GM23338 (cell line): ENCODE measurements at places on chromosomes 1 and 21. TPM values are rescaled to one million over a fixed set of nuclear protein-coding genes. Genes with fewer than 3 reads are reported as not detected.

COA7 gene
- total RNA-seq: 27.5 and 33.5 TPM in 2 replicates

CCDC17 gene
- 1.0 and 2.2 TPM in 2 replicates for total RNA-seq

MPZ gene
- total RNA-seq: 1.6 and 1.9 TPM in 2 replicates

DNA sequence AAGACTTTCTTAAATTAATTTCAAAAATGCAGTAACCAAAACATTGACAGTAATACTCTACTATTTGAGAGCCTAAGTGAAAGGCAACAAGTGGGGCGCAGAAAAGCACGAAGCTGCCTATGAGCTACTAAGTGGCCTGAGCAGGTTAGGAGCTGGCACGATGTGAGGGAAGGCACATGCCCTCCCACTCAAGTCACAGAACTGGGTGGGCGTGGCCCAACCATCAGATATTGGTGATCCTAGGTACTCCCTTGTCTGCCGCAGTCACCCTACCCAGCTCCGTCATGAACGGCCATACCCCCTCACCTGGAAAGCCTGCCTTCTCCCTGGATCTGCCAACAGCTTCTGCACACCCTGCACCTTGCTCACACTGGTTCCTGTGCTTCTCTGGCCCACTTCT, 40.8 kb downstream of the SSBP3 start:
- no peak for DNase-seq
- peaks cover 82% of the 10 kb centered on the region for H3K4me1 ChIP-seq
- H3K27me3 ChIP-seq: no peaks in the 10 kb centered on the region
- no peaks in the 10 kb centered on the region for H3K36me3 ChIP-seq
- peak overlapping the region; percentile 62; the same call in 1 of the 2 replicates for H3K27ac ChIP-seq

DNA sequence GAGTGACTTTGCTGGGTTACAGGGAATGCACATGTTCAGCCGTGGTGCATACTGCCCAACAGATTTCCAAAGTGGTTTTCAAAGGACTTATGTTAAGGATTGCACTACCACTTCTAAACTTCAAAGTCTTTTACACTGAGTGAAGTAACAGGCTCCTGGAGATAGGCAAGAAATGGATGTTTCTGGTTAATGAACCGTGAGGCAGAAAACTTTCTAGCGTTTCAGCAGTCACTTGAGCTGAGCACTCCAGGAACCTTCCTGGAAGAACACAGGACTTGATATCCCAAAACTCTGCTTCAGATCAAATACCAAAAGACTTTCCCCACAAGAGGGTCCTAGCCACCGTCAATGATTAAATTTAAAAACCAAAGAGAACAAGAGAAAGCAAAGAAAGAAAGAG, 74.3 kb upstream of the ATP1A1 start:
- H3K4me1 ChIP-seq: no peaks in the 10 kb centered on the region
- DNase-seq: no peak
- no peak overlapping the region for H3K27ac ChIP-seq
- no peak overlapping the region for H3K4me3 ChIP-seq
- no peaks in the 10 kb centered on the region for H3K36me3 ChIP-seq

GRCh38 chr1:194300776-194301175, 1114.4 kb upstream of the B3GALT2 start:
- no peak for DNase-seq
- H3K27me3 ChIP-seq: no peaks in the 10 kb centered on the region
- H3K36me3 ChIP-seq: no peaks in the 10 kb centered on the region
- no peak overlapping the region for H3K27ac ChIP-seq
- no peak overlapping the region for H3K4me3 ChIP-seq

DNA sequence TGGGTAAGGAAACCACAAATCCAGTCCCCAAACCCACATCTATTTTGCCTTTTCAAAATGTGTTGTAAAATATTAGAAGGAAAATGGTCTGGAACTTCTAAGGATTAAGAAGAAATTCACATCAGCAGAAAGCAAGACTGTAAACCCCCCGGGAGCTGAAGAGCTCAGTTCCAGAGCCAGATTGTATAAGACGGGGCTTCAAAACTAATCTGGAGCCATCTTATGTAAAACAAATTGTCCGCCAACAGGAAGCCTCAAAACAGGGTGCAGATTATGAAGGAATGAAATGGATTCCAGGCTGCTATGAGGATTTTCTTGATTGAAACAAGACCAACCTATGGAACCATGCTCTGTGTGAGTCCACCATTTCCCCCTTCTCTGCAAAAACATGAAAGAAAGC, 25.1 kb upstream of the HUNK start:
- H3K27me3 ChIP-seq: no peaks in the 10 kb centered on the region
- no peak overlapping the region for H3K4me3 ChIP-seq
- no peaks in the 10 kb centered on the region for H3K36me3 ChIP-seq
- no peak for DNase-seq
- H3K4me1 ChIP-seq: peaks cover 16% of the 10 kb centered on the region; the same call in 1 of the 2 replicates

NOS1AP gene
- 3.5 and 5.8 TPM in 2 replicates for total RNA-seq

SMIM1 gene
- total RNA-seq: 3.2 TPM in 1 of 2 replicates, not detected in the other

CTSS gene
- total RNA-seq: not detected in 2 replicates

DNA sequence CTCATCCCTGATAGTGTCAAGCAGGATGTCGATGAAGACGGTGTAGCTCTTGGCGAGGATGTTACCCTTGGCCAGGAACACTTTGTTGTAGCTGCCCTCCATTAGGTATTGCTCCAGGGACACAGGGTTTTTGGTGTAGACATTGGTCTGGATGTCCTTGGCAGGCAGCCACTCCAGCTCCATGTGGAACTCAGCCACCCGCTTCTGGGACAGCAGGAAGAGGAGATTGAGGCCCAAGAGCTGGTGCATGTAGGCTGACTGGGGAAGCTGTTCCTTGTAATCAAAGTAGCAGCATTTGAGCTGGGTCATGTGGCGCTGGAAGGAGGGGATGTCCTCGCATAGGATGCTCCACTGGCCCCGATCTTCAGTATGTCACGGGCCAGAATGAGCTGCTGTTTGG, 9.5 kb downstream of the IL6R start:
- H3K4me1 ChIP-seq: peaks cover 12% of the 10 kb centered on the region
- no peaks in the 10 kb centered on the region for H3K27me3 ChIP-seq
- no peak for DNase-seq
- H3K4me3 ChIP-seq: no peak overlapping the region
- H3K36me3 ChIP-seq: no peaks in the 10 kb centered on the region

GRCh38 chr1:155245163-155245524, 10.1 kb downstream of the ENTREP3 start:
- H3K27ac ChIP-seq: peak overlapping the region; percentile 91
- H3K4me1 ChIP-seq: peaks cover 22% of the 10 kb centered on the region
- peaks cover 30% of the 10 kb centered on the region for H3K27me3 ChIP-seq
- H3K4me3 ChIP-seq: peak overlapping the region; percentile 70

DNA sequence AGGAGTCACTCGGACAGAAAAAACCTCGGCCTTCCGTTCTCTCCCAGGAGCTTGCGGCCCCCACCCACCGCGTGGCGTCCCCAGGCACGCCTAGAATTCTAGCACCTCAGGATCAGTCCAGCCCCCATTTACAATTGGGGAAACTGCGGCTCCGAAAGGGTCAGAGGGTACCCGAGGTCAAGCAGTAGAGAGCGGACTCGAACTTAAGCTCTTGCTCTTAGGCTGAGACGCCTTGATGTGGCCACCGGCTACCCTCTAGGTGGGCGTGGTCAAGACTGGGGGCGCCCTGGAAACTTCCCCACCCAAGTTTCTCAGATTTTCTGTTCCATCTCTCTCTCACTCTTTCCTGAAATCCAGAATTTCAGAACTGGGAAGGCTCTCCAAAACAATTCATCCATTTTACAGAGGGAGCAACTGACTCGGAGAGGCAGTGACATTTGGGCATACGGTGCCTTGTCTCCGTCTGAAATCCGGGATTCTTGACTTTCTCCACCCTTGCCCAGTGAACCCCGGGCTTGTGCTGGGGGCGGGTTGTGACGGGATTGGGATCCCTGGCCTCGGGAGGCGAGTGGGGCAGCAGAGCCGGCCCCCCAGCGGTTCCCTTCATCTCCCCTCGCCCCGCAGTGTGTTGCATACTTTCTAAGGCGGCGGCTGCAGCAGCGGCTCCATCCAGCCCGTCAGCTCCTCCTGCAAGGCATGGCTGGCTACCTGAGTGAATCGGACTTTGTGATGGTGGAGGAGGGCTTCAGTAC, 777 bp downstream of the AZIN2 start:
- H3K27me3 ChIP-seq: peaks cover 64% of the 10 kb centered on the region
- H3K4me3 ChIP-seq: peak overlapping the region; percentile 80
- peak; percentile 51 for DNase-seq
- H3K4me1 ChIP-seq: peaks cover 11% of the 10 kb centered on the region; the same call in 1 of the 2 replicates
- H3K27ac ChIP-seq: no peak overlapping the region
- no peaks in the 10 kb centered on the region for H3K36me3 ChIP-seq

SERINC2 gene
- 18.8 and 20.5 TPM in 2 replicates for total RNA-seq

- H3K27me3 ChIP-seq: no peaks in the 10 kb centered on the region
- H3K36me3 ChIP-seq: no peaks in the 10 kb centered on the region
- no peak overlapping the region for H3K27ac ChIP-seq
- H3K4me3 ChIP-seq: no peak overlapping the region
- no peak for DNase-seq
These were observed 1634.1 kb downstream of the PLA2G4A start for GRCh38 chr1:188462837-188463236.

GRCh38 chr1:162087111-162087510, 17.6 kb downstream of the NOS1AP start:
- H3K36me3 ChIP-seq: no peaks in the 10 kb centered on the region
- no peak overlapping the region for H3K4me3 ChIP-seq
- peaks cover 20% of the 10 kb centered on the region for H3K27me3 ChIP-seq

DNA sequence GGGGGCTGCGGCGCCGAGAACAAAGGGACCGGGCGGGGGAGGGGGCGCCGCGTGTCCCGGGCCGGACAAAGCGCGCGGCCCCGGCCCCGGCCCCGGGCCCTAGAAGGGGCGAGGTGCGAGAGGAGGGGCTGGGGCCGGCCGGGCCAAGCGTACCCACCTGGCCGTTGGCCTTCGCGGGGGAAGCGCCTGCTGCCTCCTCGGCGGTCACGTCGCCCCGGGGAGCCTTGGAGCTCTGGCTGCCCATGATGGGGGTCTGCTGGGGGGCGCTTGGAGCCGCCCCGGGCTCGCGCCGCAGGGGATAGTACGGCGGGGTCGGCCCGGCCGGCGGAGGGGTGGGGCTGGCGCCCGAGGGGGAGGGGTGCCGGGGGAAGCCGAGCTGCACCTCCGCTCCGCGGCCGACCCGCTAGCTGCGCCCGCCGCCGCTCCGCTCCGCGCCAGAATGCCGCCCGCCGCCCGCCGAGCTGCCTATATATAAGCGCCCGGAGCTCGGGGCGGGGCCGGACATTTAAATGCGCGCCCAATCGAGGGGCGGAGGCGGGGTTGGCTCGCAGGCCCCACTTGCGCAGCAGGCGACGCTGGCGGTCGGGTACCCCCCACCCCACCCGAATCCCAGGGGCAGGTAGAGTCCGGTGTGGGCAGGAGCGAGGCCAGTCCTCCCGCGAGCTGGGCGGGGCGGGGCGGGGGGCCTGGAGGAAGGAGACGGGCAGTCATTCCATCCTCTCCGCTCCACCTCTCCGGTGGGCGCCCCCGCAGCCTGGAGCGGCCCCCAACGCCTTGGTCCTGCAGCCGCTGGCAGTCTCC, at the start of gene MARCKSL1:
Gene MARCKSL1, minus strand, starts transcription at position 444 of the 801 bp plus-strand sequence. Its CDS starts 200 bp downstream, at position 244.
- peak within 1 kb of the TSS; percentile 81 for H3K27ac ChIP-seq
- H3K36me3 ChIP-seq: no peaks in the 10 kb centered on the region; the same call in none of the 2 replicates
- H3K4me3 ChIP-seq: peak within 1 kb of the TSS; percentile 95
- DNase-seq: peak; percentile 89
- H3K4me1 ChIP-seq: peaks cover 34% of the 10 kb centered on the region

- H3K36me3 ChIP-seq: no peaks in the 10 kb centered on the region
- peaks cover 23% of the 10 kb centered on the region for H3K4me1 ChIP-seq
- no peaks in the 10 kb centered on the region for H3K27me3 ChIP-seq
- no peak overlapping the region for H3K27ac ChIP-seq
- no peak overlapping the region for H3K4me3 ChIP-seq
These were observed 53.5 kb downstream of the ST3GAL3 start for GRCh38 chr1:43760745-43761317.

- H3K36me3 ChIP-seq: no peaks in the 10 kb centered on the region
- H3K27ac ChIP-seq: no peak overlapping the region
- no peak for DNase-seq
- no peaks in the 10 kb centered on the region for H3K4me1 ChIP-seq
- H3K27me3 ChIP-seq: no peaks in the 10 kb centered on the region
These were observed 161.7 kb downstream of the FCRL5 start for GRCh38 chr1:157390651-157391050.

CGN gene
- 37.0 and 46.1 TPM in 2 replicates for total RNA-seq

OVAAL gene
- not detected in 2 replicates for total RNA-seq

CSMD2 gene
- total RNA-seq: 16.6 and 18.8 TPM in 2 replicates

C1orf185 gene
- total RNA-seq: not detected in 2 replicates

DEGS1 gene
- total RNA-seq: 59.8 and 67.9 TPM in 2 replicates

HCRTR1 gene
- total RNA-seq: 1.0 TPM in 1 of 2 replicates, not detected in the other

- H3K27me3 ChIP-seq: no peaks in the 10 kb centered on the region
These were observed 20.2 kb downstream of the MRPL37 start for GRCh38 chr1:54220004-54220811.

CYP4B1 gene
- total RNA-seq: 0.16 TPM in 1 of 2 replicates, not detected in the other

TNFSF18 gene
- not detected in 2 replicates for total RNA-seq

CAMK1G gene
- 0.76 and 2.8 TPM in 2 replicates for total RNA-seq

GRCh38 chr1:46110521-46110920, 21.9 kb downstream of the PIK3R3 start:
- no peaks in the 10 kb centered on the region for H3K27me3 ChIP-seq
- no peak overlapping the region for H3K27ac ChIP-seq
- H3K4me3 ChIP-seq: no peak overlapping the region
- no peak for DNase-seq

DNA sequence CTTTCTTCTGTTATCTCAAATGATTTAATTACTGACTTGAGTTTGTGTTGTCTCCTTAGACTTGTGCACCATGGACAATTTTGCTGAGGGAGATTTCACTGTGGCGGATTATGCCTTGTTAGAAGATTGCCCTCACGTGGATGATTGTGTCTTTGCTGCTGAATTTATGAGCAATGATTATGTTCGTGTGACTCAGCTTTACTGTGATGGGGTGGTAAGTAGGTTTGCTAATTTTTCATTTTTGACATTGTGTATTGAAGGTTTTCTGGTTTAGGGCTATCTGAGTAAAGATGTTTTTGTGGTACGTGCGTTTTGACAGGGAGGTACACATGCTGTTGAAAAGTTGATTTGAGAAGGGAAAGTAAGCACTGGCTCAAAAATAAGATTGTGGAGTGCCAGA, 14.1 kb downstream of the TTC3 start:
- H3K36me3 ChIP-seq: no peaks in the 10 kb centered on the region
- peak; percentile 15 for DNase-seq
- H3K4me1 ChIP-seq: no peaks in the 10 kb centered on the region

- no peak overlapping the region for H3K4me3 ChIP-seq
- 0 out of 2 replicates have a peak overlapping the region, but pooled peaks have one; percentile 21 for H3K27ac ChIP-seq
- peaks cover 6% of the 10 kb centered on the region for H3K4me1 ChIP-seq
- DNase-seq: peak; percentile 32
- H3K27me3 ChIP-seq: no peaks in the 10 kb centered on the region
These were observed 7.0 kb downstream of the TMPRSS3 start for GRCh38 chr21:42388740-42389448.

GRCh38 chr21:31334648-31335121, 9.4 kb downstream of the TIAM1 start:
- H3K4me3 ChIP-seq: no peak overlapping the region
- DNase-seq: no peak
- H3K27ac ChIP-seq: no peak overlapping the region
- peaks cover 12% of the 10 kb centered on the region for H3K4me1 ChIP-seq

DNA sequence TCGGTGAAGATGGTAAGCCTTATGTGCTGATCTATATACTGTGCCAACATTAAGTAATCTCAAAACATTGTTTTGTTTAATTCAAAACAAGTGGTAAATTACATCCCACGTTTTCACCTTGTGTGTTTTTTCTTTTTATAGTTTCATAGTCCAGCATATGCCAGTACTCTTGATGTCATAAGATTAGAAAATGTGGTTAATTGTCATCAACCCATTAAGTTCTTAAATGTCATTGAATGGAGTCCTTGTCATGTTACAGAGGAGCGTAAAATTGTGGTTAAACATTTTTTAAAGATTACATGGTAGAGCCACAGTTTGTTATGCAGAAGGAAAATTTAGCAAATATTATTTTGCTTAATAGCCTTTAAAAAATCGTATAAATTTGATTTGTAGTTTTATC, 93.1 kb downstream of the FNBP1L start:
- no peak overlapping the region for H3K4me3 ChIP-seq
- DNase-seq: no peak
- H3K27ac ChIP-seq: no peak overlapping the region

ZBTB8B gene
- 3.8 and 4.2 TPM in 2 replicates for total RNA-seq
